ENCODE measurements at places on chromosomes 6 and 20. TPM values are rescaled to one million over a fixed set of nuclear protein-coding genes. Genes with fewer than 3 reads are reported as not detected.

Gene SLC22A2
- total RNA-seq, result not detected

GRCh38 chr6:71072508-71072907 is 115.6 kb upstream of the B3GAT2 start:
- no peak for DNase-seq

DNA sequence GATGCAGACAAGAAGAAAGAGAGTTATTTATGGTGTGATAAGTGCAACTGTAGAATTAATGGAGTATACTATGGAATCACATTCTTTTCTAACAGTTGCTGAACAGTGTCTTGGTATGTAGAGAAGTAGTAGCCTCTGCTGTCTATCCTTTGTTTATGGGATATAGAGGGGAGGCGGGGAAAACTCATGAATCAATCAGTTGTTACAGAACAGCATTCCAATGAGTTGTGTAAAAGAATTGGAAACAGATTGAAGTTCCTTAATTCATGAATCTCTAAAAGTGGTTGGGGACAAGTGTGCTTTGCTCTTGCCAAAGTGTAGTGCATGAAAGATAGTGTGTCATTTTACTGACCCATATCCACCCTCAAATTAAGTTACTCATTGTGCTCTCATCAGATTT is 77.7 kb downstream of the FLRT3 start:
- DNase-seq, result no peak

DNA sequence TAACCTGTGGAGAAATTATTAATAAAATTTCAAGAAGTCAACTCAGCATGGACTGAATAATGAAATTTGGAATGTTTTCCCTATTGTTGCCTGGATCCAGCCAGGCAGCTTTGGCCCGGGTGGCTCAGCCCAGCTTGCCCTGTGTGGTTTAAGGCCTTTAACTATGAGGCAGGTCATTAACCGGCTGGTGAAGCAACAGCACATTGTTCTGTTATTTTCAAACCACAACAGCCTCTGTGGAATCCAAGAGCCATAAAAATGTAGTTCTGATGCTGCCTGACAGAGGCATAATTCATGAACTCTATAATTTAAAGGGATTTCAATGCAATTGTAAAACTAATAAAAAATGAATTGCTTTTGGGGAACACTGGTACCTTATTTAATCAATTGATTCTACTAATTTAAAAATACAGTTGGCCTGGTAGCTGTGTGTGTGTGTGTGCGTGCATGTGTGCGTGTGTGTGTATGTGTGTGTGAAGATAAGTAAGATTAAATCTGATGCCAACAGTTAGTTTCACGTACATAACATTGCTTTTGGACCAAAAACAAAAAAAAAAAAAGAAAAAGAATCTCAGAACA is 117.7 kb downstream of the RPS12 start:
- DNase-seq, result no peak

DNA sequence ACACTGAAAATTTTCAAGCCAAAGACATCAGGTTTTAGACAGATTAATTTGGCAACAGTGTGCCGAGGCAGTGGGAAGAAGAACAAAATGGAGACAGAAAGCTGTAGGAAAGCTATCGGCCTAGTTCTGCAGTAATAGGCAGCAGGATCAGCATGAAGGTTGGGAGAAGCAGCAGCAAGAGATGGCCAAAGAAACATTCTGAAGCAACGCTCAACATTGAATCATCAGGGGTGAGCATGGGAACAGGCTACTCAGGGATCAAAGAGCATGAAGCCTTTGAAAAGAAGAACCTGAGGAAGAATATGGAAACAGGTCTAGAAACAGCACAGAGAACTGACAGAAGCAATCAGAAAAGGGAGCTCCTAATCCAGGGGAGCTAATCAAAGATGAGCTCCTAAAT is 7.1 kb upstream of the DST start:
- no peak for DNase-seq

DNA sequence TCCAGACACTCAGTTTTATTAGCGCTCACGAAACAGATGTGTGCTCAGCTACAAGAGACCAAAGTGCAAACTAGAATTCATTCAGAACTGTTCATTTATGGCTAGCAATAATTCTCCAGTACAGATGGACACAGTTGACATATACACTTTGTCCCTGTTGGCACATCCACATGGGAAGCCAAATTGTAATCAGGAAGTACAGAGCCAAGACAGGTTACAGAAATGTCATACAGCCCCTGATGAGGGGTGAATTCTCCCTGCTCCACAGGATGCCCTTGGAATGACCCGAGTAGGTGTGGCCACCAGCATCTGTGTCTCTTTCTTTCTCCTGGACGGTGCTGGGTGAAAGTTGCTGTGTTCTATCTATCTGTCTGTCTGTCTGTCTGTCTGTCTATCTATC is 7.6 kb downstream of the DHX35 start:
- no peak for DNase-seq

All from activated naive CD4-positive, alpha-beta T cell treated with anti-CD3 and anti-CD28 coated beads, Interleukin-2, amount 50 U/mL, for 72 hours (primary cell).